ENCODE measurements at places on chromosomes 3 and 15. TPM values are rescaled to one million over a fixed set of nuclear protein-coding genes. Genes with fewer than 3 reads are reported as not detected.

Gene CELSR3
- total RNA-seq = 0.39 TPM

Gene RAF1
- total RNA-seq = 54.5 TPM

Gene KBTBD8
- total RNA-seq = 4.0 TPM

Gene IMPG2
- total RNA-seq = 0.07 TPM

Gene MORC1
- not detected for total RNA-seq

Gene DGKG
- 2.9 TPM for total RNA-seq

Gene SLC6A20
- total RNA-seq = not detected

Gene SLC28A2
- total RNA-seq = not detected

Gene TGM5
- total RNA-seq = not detected

Gene KLHL24
- total RNA-seq = 32.7 TPM

Gene DNAH12
- total RNA-seq = under 0.01 TPM

Gene SLC6A11
- not detected for total RNA-seq

Gene MRAS
- 3.5 TPM for total RNA-seq

Gene SYNPR
- not detected for total RNA-seq

Gene CCDC14
- total RNA-seq = 15.1 TPM

Gene PLCB2
- 2.2 TPM for total RNA-seq

Gene LIPC
- 0.07 TPM for total RNA-seq

Gene CCR8
- not detected for total RNA-seq

Gene HDC
- total RNA-seq = not detected

Gene PCOLCE2
- not detected for total RNA-seq

Gene NIPA2
- 98.3 TPM for total RNA-seq

Gene PLA1A
- 4.8 TPM for total RNA-seq

Gene CPN2
- total RNA-seq = not detected

Gene SEMA5B
- total RNA-seq = not detected

Gene EIF3J
- total RNA-seq = 32.4 TPM

Gene CSTA
- total RNA-seq = not detected

Gene PPP1R14D
- total RNA-seq = not detected

Gene HTD2
- 3.3 TPM for total RNA-seq

Gene KATNBL1
- 41.8 TPM for total RNA-seq

Gene RTP1
- total RNA-seq = not detected

Gene SLC24A5
- total RNA-seq = not detected

Gene SAXO2
- 2.7 TPM for total RNA-seq

Measured in mammary microvascular endothelial cell (primary cell).